ENCODE measurements at places on chromosomes 1 and 21. TPM values are rescaled to one million over a fixed set of nuclear protein-coding genes. Genes with fewer than 3 reads are reported as not detected.

GRCh38 chr1:51924455-51924854 lies 45.9 kb upstream of the NRDC start:
- no peak for ATAC-seq

GRCh38 chr1:119781434-119782210 lies 12.9 kb upstream of the HMGCS2 start:
- no peak for ATAC-seq

DNA sequence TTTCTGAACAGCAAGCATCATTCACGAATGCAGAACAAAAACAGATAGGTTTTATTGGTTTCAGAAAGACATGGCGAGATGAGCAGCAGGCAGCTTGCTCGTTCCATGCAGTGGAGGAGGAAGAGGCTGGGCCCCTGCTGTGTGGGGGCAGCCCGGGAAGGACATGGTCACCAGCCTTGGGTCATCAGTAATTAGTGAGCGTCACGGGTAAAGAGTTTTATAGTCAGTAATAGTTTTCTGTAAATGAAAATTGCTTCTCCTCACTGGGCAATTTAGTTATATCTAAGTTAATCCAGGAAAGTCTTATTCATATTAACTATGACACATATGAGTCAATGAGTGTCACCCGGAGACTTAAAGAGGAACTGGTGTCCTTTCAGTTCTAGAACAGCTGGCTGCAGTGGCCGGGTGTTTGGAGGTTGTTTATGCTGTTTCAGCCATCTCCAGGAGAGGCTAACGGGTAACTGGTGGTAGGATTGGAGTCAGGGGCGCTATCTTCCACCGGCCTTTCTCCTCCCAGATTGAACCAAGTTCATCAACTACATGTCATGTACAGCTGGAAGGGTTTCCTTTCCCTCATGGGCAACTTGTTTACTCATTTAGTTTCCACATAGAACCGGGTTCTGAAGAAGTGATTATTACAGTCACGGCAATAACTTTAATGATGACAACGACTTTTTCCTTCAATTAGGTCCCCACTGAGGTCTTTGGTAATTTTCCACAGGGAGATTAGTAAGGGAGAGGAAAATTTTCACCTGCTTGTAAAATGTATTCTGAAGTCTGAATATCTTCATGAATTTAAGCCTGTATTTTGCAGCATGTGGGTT lies 34.6 kb upstream of the SLC45A1 start:
- ATAC-seq = no peak

Gene MYOM3
- total RNA-seq = 1.2 TPM

- ATAC-seq = peak; percentile 7
Observed at GRCh38 chr1:245987219-245987545, 519.9 kb downstream of the SMYD3 start.

- ATAC-seq = no peak
Observed at GRCh38 chr1:62637392-62638105, 40.2 kb downstream of the ANGPTL3 start.

Gene ANKRD35
- 0.15 TPM for total RNA-seq

DNA sequence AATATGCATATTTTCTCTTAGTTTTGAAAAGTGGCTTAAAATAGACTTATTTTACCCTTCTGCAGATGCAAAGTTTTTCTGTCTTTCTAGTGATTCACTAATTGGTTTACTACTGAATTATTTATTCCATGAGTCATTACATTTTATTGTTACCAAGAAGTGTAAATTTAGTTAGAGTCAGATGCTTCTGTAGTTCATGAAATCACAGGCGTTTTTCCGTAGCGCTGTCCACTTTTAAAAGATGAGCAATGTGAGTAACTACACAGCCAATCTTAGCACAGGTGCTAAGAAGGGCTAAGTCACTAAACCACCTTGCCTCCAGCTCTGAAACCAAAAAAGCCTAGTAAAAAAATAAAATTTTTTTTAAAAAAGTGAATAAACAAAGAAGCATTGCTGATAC lies 24.7 kb downstream of the RGS13 start:
- no peak for ATAC-seq

Gene FCRL4
- total RNA-seq = 0.05 TPM

Gene LCE1A
- total RNA-seq = not detected

DNA sequence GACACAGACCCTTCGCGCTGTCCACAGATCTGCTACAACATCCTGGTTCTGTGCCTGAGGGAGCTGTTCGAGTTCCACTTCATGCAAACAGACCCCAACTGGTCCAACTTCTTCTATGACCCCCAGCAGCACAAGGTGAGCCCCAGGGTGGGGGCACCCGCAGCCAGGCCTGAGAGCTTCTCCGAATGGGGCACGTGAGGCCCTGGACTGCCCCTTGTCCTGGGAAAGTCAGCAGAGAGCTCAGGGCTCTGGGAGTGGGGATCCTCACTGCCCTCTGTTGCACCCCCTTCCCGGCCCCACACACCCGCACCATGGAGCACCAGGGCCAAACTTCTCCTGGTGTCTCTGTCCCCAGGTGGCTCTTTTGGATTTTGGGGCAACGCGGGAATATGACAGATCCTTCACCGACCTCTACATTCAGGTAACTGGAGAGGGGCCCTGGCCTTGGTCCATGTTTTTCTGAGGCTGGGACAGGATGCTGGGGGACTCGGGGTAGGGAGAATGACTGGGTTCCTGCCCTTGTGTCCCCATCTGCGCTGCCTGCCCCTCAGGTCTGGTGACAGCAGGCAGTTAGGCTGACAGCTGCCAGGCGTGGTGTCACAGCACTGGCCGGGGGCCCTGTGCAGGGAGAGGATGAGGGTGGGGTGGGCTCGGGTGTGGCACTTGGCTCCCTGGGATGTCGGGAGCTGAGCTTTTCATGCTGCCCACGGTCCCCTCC lies 44.6 kb downstream of the COQ8A start:
- no peak for ATAC-seq

DNA sequence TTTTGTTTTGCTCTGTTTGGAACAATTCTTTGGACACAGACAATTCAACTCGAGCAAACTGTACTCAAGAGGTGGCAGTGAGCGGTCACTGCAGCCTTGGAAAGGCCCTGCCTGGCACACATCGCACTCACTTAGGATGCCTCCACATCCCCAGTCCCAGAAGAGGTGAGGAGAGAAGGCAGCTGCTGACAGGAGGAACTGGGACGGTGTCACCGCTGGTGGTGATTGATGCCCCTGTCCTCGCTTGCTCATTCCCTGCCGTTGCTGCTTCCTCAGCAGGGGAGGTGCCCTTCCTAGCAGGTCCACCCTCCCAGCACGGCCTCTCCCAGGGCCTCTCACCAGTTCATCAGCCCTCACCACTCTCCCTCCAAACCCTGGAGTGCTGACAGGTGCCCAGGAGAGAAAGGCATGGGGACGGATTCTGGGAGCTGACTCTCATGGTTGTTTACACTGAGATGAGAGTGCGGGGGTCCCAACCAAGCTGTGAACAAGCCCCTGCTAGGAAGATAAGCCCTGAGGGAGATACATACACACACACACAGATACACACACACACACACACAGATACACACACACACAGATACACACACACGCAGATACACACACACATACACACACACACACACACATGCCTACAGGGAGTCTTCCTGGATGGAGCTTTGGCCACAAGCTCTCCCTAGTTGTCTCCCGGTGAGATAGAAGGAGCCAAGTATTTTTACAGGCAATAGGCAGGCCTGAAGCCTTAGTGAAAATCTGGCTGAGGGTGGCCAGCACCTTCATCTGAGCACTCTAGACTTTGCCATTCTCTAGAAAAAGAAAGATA lies 101.1 kb downstream of the CDC7 start:
- peak; percentile 95 for ATAC-seq

Gene PLCH2
- 5.1 TPM for total RNA-seq

- ATAC-seq = peak; percentile 77
Observed at GRCh38 chr1:51729824-51730301, 113.0 kb downstream of the OSBPL9 start.

- peak; percentile 79 for ATAC-seq
Observed at GRCh38 chr1:168709405-168710363, 19.3 kb downstream of the DPT start.

GRCh38 chr1:78726686-78727085 lies 77.1 kb downstream of the IFI44 start:
- ATAC-seq = no peak

DNA sequence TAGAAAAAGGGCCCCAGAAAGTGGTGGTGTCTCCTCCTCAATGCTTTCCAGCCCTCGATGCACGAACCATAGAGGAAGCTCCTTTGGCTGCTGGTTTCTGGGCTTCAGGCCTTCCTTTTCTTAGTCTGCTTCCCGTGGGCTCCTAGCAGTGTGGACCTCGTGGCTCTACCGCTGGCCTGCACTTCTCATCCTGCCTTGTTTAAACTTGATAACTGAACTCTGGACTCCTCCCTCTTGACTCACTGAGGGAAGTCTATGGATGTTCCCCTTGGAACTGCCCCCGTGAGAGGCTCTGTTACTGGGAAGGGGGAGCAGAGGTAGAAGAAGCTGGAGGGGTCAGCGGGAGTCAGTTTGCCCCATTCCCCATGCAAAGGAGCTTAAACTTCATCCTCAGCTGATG lies 75.3 kb upstream of the WDR26 start:
- ATAC-seq = no peak

Gene S100A9
- total RNA-seq = not detected

Gene FAM167B
- 10.0 TPM for total RNA-seq

Gene GNG12
- 12.4 TPM for total RNA-seq

- peak; percentile 49 for ATAC-seq
Observed at GRCh38 chr1:228150461-228151179, 890 bp downstream of the GJC2 start.

Gene AKR7A3
- total RNA-seq = 0.82 TPM

Gene TRIM46
- total RNA-seq = 0.91 TPM

DNA sequence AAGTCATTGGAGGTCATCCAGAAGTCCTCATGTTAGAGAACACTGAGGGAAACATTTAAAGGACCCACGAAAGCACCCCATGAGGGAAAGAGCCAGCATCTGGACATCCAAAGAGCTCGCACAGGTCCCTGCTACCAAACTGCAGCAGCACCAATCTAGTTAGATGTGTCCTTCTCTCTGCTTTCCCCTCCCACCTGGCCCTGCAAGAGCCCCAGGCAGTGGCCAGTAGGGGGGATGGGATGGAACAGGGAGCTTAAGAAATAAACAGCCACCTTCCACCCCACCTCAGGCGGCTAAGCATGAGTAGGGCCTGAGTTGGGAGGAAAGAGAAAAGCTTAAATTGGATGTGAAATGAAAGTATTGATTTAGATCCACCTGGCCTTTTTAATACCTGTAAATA lies 175.9 kb upstream of the KCND3 start:
- ATAC-seq = no peak

GRCh38 chr1:204493145-204493983 lies 1.2 kb downstream of the PIK3C2B start:
- peak; percentile 6 for ATAC-seq

GRCh38 chr1:239306426-239306825 lies 79.9 kb upstream of the CHRM3 start:
- ATAC-seq = no peak

DNA sequence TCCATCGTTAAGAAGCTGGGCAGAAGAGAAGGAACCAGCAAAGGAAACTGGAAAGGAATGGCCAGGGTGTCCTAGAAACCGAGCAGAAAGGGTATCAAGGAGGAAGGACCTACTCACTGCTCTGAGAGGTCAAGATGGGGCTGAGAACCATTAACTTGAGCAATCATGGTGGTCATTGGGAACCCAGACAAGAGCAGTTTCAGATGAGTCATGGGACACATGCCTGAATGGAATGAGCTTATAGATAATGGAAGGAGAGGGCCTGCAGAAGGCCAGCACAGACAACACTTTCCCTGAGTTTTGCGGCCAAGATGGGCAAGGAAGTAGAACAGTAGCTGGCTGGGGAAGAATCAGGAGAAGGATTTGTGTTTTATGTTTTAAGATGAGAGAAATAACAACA lies 383.2 kb downstream of the KIF26B start:
- ATAC-seq = no peak

Gene CSMD2
- total RNA-seq = 1.1 TPM

DNA sequence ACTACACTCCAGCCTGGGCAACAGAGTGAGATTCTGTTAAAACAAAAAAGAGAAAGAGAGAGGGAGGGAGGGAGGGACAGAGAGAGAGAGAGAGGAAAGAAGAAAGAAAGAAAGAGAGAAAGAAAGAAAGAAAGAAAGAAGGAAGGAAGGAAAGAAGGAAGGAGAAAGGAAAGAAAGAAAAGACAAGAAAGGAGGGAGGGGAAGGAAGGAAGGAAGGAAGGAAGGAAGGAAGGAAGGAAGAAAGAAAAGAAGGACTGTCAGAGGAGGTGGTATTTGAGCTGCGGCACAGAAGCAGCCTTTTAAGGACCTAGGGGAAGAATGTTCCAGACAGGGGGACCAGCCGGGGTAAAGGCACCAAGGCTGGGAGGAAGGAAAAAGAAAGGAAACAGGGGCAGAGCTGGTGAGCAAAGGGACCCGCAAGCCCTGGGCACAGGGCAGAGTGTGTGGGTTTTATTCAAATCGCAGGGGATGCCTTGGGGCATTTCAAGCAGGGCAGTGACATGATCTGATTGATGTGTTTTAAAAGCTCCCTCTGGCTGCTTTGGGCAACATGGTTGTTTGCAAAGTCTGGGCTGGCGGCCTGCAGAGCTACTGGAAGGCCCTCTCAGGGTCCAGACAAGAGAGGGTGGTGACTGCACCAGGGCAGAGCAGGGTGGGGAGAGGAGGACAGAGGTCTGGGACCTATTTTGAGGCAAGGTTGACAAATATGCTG lies 176.9 kb upstream of the VAMP3 start:
- ATAC-seq = peak; percentile 61

Gene CFHR2
- total RNA-seq = 1.7 TPM

Gene AKT3
- total RNA-seq = 84.0 TPM

- ATAC-seq = no peak
Observed at GRCh38 chr1:34278211-34278610, 101.5 kb downstream of the C1orf94 start.

- no peak for ATAC-seq
Observed at GRCh38 chr1:58282623-58283387, 263.7 kb downstream of the OMA1 start.

All from motor neuron (in vitro differentiated cells).